Activated CD8-positive, alpha-beta memory T cell treated with anti-CD3 and anti-CD28 coated beads for 4 hours (primary cell): ENCODE measurements at places on chromosomes 5 and 9.

- no peak for DNase-seq
Measured at GRCh38 chr5:122921826-122922225, 76.4 kb downstream of the SNX24 start.

GRCh38 chr9:97501972-97502221, 431 bp downstream of the TMOD1 start:
- no peak for DNase-seq

- no peak for DNase-seq
Measured at GRCh38 chr5:116847960-116848359, 273.3 kb upstream of the SEMA6A start.

- DNase-seq: no peak
Measured at GRCh38 chr9:87873607-87874303, 8.9 kb upstream of the SPATA31E1 start.

- no peak for DNase-seq
Measured at GRCh38 chr9:134433101-134433500, 106.8 kb downstream of the RXRA start.

- no peak for DNase-seq
Measured at GRCh38 chr9:134177186-134177585, 12.8 kb upstream of the RNU6ATAC start.

- no peak for DNase-seq
Measured at GRCh38 chr5:3225201-3225960, 370.3 kb upstream of the IRX1 start.

- no peak for DNase-seq
Measured at GRCh38 chr5:160450164-160450932, 28.7 kb downstream of the PTTG1 start.

GRCh38 chr9:125428060-125428901, 166.7 kb downstream of the GAPVD1 start:
- no peak for DNase-seq

- DNase-seq: no peak
Measured at GRCh38 chr5:126681970-126682369, 81.2 kb downstream of the PHAX start.

DNA sequence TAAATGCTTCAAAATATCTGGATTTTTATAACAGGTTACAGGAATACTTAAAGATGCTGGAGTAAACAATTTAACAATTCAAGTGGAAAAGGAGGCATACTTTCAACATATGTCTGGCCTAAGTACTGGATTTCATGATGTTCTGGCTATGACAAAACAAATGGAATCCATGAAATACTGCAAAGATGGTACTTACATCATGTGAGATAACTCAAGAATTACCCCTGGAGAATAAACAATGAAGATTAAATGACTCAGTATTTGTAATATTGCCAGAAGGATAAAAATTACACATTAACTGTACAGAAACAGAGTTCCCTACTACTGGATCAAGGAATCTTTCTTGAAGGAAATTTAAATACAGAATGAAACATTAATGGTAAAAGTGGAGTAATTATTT, 35.6 kb downstream of the SLC30A5 start:
- no peak for DNase-seq

DNA sequence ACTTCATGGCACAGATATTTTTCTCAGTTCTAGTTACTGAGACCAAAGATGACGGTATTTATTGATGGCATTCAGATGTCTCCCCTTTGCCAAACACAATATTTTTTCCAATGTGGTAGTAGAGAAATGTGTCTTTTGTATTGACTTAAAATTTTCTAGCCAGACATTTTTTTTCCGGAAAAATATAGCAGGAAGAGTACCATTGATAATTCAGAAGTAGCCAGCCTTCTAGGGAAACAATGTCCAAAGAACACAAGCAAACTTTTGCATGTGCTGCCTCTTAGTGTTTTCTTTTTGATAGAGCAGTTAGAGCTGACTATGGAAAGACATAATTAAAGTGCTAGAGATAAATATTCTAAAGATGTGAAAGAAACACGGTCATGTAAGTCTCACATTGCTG, 231.4 kb downstream of the MARCHF11 start:
- DNase-seq: no peak

DNA sequence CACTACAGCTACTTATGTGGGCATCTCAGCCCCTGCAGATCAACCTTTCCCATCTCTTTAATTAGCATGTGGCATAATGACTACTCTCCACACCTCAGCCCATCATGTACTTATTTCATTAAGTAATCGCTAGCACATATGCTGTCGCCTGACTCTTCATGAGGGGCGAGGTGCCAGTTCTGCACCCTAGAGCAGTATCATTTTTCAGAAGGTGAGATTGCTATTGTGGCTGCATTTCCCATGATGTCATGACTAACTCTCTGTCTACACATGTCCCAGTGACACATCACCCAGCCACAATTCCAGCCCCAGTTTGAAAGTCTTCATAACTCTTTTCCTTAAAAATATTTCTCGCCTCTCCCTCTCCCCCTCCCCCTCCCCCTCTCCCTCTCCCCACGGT, 7.6 kb upstream of the F2RL1 start:
- DNase-seq: no peak

- no peak for DNase-seq
Measured at GRCh38 chr5:76524101-76524835, 98.9 kb downstream of the F2RL2 start.

GRCh38 chr5:16489322-16489791, 23.8 kb upstream of the ZNF622 start:
- no peak for DNase-seq

DNA sequence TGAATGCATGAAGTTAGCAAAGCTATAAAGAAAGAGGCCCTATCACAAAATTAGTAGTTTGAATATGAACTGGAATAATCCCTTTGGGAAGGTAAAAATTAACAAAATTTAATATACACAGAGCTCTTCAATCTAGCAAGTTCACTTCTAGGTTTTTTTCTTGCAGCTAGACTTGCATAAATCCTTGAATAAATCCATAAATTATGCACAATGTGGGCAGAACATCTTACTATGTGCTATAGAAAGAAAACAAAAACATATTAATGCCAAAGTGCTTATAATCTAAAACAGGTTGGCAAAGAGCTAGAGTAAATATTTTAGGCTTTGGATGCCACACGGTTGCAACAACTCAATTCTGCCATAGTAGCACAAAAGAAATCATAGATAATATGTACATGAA, 138.5 kb upstream of the FREM1 start:
- no peak for DNase-seq

DNA sequence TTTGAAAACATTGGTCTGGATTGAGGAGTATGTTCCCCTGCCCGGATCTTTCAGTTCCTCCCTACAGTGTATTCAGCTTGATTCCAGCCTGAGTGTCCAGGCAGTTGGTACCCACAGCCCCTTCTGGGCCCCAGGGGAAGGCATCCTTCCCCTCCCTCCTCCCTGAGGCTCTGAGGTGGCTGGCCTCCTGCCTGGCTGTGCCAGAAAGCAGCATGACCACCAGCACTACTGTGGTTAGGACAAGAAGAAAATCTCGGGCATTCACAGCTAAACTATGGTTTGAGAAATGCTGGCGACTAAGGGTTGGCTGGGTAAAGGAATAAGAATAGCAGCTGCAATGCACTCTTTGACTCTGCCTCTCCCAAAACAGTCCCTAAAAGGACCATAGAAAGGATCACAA, 84.6 kb upstream of the LIFR start:
- no peak for DNase-seq

DNA sequence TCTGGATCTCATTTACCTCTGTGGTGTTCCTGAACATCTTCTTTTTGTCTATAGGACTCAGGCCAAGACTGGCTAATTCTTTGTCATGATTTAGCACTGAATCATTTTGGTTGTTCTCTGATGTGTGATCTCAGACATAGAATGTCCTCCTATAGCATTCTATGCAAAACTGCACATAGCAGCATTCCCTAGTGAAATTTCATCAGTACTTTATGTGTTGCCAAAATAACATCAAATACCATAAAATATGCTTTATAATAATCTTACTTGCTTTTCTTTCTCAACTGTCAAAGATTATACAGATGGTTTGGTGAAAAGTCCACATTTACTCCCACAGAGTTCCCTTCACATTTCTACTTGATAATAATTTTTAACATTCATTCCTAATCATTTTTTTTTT, 115.7 kb upstream of the MPDZ start:
- no peak for DNase-seq

DNA sequence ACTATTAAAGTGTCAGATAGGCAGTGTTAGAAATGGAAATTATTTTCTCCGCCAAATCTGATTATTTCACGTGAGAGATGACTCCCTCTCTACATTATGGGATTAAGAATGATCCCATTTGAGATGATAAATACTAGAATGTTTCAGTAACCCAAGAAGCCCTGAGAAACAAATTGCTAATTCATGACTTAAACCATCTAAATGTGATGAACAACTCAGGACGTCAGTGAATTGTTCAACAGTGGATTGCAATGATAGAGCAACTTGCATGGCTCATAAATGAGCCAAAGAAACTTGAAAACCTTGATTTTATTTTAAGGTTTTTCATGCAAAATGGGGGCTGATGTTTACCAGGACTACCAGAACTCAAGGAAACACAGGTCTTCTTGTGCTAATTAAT, 350.5 kb upstream of the WWC1 start:
- DNase-seq: no peak

- DNase-seq: no peak
Measured at GRCh38 chr5:89662499-89662898, 747.1 kb downstream of the CETN3 start.

- no peak for DNase-seq
Measured at GRCh38 chr5:89268460-89268859, 385.5 kb upstream of the MEF2C start.

GRCh38 chr5:89735082-89735481, 674.5 kb downstream of the CETN3 start:
- DNase-seq: no peak

GRCh38 chr9:75551861-75552260, 338.6 kb upstream of the PCSK5 start:
- no peak for DNase-seq

DNA sequence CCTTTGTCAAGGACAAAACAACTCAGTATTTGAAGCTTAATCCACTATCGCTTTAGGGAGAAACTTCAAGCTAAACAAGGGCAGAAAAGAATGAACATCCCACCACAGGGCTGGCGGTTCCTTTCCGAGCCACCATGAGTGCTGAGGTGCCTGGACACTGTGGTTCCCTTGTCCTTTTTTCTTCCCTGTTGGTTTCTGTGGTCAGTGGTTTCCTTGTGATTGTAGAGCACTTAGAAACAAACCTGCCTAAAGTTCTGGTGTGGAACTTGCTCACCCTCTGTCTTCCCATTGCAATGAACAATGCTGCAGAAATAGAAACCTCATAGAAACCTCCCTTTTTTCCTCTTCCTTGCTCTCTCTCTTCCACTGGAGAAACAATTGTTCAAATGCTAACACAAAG, 79.3 kb upstream of the TBC1D2 start:
- DNase-seq: no peak

- no peak for DNase-seq
Measured at GRCh38 chr5:150530951-150531588, 23.1 kb downstream of the NDST1 start.

GRCh38 chr9:123929177-123929869, 603 bp downstream of the DENND1A start:
- DNase-seq: no peak

DNA sequence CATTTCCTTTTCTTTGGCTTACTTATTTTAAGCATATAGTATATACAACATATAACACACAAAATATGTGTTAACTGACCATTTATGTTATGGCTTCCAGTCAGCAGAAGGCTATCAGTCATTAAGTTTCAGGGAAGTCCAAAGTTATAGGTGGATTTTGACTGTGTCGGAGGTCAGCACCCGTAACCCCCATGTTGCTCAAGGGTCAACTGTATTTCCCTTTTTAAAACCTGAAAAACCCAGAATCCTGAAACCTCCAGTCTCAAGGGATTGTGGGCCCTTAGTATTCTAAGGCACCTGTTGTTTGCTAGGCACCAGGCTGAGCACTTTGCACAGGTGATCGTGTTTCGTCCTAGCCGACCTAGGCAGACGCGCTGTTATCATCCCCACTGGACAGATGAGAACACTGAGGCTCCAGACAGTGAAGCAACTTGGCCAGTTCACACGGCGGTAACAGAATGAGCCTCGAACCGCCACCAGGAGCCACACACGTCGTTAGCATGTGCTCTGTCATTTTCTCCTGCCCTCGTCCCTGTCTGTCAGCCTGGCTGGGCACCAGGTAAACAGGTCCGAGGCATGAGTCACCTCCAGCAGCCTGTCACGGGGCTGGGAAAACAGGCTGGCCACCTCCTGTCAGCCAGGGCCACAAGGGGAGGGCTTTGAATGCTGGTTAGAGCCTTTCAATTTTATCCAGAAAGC, 39.9 kb downstream of the DUSP1 start:
- no peak for DNase-seq

- no peak for DNase-seq
Measured at GRCh38 chr5:61232490-61233050, 70.3 kb upstream of the SMIM15 start.

DNA sequence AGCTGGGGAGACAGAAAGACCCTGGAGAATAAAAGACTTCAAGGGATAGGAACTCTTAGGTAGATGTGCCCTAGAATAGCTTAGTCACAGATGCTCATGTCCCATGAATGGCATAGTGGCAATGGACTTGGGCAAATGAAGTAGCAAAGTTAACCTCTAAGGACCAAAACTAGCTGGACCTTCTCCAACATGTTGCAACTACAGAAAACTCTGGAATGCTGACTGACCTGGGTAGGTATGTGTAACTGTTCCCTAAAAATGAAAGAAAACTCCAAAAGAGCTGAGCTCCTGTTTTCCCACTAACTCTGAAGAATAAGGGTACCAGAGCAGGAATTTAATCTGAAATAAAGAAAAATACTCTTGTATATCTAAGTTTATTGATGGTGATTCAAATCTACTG, 12.5 kb upstream of the LPAR1 start:
- no peak for DNase-seq

- no peak for DNase-seq
Measured at GRCh38 chr5:138543730-138544104, 681 bp upstream of the ETF1 start.

DNA sequence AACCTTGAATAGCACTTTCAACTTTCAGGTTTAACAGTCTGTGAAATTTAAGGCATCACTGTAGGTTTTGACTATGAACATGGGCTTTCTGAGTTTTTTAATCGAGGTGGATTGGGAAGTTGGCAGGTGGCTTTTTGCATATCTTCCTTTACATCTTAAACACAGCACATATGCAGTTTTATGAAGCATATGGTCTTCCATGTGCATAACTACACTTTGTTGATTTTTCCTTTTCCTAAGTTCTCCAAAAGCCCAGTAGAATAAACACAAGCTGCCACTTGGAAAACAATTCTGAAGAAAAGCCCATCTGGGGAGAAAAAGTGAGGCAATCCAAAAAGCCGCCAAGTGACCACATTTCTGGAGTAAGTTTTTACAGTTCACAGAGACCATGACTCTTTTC, 236.5 kb upstream of the IL12B start:
- no peak for DNase-seq

GRCh38 chr5:56346044-56346710, 113.0 kb upstream of the ANKRD55 start:
- no peak for DNase-seq

GRCh38 chr9:136552117-136552703, 6.4 kb upstream of the NOTCH1 start:
- DNase-seq: no peak

DNA sequence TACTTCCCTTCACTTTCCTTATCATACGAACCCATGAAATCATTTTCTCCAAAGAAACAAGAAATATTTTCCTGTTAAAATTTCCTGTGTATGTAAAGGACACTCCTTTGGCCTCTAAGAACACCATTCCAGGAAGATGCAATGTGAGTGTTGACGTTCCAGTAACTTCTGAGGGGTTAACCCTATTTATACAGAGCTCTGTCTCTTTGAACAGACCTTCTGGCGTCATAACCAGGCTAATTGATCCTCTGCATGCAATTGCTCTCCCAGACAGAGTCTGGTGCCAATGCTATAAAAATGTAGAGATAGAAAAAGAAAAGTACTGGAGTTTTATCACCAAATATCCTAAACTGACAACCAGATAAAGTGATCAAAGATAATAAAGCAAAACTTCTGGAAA, 218.5 kb downstream of the TLE1 start:
- DNase-seq: no peak
